ENCODE measurements at places on chromosomes 4 and X.

DNA sequence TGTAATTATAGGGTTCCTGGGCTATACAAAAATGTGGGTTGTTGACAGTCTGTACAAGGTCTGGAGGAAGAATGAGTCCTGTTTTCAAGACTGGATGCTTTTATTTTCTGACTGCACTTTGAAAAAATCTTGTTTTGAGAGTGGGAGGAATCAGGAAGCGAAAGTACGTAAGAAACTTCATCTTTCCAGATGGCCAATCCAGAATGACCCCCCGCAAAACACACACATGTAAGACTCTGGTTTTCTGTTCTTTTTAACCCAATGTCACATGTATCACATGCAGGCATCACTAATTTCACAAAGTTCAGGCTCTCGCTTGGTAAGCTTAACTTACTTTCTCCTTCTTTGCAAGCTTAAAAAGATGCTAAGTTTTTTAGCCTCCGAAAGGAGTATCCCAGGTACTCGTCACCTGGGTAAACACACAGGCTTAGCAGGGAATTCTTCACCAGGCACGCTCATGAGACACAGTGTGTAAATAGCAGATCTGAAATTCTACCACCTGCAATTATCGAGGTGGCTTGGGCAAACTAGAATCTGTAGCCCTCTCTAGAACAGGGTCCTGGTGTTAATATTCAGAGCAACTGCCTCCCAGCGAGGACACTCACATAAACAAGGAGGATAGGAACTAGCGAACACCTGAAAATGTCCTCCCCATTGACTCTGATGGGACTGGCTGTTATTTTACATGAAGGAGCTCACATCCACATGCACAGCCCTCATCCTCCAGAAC lies 90.7 kb downstream of the NSUN7 start:
- DNase-seq = no peak

- no peak for DNase-seq
Measured at GRCh38 chr4:41452484-41453225, 85.3 kb upstream of the LIMCH1 start.

GRCh38 chrX:148771440-148771839 lies 271.0 kb downstream of the AFF2 start:
- no peak for DNase-seq

DNA sequence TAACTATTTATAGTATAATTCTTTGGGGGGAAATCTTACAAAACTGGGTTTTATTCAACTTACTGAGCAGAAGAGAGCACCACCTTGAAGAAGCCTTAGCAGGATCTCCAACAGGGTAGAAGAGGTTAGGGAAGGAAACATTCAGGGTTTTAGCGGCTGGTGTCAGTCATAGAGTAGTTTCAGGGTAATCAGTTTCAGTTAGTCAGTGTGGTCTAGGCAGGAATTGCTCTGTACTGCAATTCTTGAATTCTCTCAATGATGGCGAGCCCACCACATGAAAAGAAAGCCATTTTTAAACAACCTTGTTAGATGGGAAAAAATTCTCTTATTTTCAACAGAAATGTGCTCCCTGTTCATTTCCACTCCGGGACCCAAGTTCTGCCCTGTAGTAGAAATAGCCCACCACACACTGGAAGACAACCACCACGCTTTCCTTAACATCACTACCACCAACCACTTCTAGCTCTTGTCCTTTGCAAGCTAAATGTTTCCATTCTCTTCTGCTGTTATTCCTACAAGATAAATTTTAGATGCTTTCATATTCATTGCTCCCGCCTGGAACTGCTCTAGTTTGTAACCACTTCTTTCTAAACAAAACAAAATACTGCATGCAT lies 25.9 kb downstream of the COL25A1 start:
- no peak for DNase-seq

DNA sequence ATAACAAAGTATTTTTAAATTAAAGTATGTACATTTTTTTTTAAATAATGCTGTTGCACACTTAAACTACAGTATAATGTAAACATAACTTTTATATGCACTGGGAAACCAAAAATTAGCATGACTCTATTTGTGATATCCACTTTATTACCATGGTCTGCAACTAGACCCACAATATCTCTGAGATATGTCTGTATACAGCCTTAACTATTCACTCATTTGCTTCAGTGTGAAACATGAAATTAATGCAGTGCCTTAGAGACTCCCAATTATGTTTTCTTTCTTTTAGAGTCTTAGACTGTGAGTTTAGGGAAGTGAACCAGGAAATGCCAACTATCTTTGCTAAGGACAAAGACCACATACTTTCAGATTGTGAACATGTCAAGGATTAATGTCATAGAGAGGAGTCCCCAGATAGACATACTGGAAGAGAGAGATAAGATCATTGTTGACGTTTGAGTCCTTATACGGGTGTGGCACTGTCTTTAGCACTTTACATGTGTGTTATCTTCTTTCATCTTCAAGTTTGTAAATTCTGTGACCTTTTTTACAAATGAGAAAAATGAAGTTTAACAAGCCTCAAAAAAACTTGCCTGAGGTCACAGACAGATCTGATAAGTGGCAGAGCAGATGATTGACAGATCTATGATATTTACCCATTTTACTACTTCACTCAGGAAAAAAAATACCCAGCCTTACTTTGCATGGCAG lies 23.2 kb downstream of the CXorf58 start:
- no peak for DNase-seq

DNA sequence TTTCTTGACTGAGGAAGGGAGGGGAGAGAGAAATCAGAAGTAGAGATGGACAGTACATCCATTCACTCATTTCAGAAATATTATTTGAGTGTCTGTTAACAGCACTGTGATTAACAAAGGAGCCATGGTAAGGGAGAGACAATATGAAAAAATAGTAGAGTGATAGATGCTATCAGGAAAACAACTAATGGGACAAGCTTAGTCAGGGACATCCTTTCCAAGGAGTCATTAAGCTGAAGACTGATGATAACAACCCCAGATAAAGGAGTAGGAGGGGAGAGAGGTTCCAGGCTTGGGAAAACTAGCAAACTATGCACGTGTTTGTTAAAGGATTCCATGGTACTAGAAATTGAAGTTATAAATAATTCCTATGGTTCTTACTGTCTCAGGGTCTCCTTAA lies 122.2 kb downstream of the CBR4 start:
- no peak for DNase-seq

GRCh38 chrX:151621422-151621821 lies 57.9 kb downstream of the PASD1 start:
- DNase-seq = no peak

- no peak for DNase-seq
Measured at GRCh38 chr4:143148521-143148920, 36.2 kb upstream of the USP38 start.

DNA sequence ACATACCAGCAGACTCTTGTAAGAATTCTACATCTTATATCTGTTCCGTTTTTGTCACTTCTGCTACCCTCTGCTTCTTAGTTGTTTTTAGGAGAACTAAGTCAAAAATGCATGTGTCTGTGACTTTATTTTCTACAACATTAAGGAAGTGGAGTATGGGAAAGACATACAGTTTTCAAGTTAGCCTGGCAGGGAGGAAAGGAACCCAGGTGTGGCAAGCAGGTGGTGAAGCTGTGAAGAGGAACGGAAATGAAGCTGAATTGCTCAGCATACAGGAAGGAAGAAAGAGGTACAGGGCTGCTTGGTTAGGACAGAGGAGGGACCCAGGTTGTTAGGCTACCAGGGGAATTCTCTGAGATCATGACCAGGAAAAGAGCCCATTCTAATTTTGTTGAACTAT lies 9.4 kb downstream of the GPRIN3 start:
- no peak for DNase-seq

GRCh38 chr4:42148425-42148824 lies 4.0 kb downstream of the BEND4 start:
- no peak for DNase-seq

- DNase-seq = no peak
Measured at GRCh38 chr4:145525291-145525740, 43.7 kb downstream of the SMAD1 start.

DNA sequence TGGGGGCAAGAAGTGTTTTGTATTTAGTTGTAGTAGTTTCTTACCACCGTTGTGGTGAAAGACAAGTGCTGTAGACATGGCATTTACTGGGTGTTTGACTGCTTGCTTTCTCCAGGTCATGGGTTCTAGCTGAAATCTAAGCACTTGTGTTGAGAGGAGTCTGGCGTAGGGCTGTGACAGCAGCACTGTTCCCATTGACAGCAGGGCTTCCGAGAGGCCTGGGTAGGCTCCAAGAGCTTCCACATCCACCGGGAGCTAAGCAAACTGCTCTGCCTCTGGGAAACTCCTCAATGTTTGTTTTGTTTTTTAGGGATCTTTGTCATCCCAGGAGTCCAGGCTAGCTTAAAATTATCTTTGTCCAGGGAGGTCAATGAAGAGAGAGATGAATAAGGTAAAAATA lies 44.3 kb downstream of the BMPR1B start:
- no peak for DNase-seq

- DNase-seq = no peak
Measured at GRCh38 chr4:2953496-2953895, 9.7 kb downstream of the NOP14 start.

DNA sequence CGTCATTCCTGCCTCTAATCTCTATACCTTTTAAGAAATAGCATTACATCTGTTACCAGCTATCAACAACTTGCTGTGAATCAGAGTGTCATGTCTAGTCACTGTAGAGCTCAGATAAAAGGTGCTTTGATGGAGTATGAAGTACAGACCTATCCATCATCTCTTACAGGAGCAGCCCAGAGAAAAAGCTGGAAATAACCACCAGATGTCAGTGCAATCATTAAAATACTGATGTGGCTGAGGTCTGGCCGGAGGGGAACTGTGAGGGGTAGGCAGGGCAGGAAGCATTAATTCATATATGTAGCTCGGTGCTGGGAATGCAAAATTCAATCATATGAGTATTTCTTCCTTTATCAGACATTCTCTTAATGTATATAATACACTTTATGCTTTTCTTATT lies 100.6 kb downstream of the AKAP4 start:
- DNase-seq = no peak

DNA sequence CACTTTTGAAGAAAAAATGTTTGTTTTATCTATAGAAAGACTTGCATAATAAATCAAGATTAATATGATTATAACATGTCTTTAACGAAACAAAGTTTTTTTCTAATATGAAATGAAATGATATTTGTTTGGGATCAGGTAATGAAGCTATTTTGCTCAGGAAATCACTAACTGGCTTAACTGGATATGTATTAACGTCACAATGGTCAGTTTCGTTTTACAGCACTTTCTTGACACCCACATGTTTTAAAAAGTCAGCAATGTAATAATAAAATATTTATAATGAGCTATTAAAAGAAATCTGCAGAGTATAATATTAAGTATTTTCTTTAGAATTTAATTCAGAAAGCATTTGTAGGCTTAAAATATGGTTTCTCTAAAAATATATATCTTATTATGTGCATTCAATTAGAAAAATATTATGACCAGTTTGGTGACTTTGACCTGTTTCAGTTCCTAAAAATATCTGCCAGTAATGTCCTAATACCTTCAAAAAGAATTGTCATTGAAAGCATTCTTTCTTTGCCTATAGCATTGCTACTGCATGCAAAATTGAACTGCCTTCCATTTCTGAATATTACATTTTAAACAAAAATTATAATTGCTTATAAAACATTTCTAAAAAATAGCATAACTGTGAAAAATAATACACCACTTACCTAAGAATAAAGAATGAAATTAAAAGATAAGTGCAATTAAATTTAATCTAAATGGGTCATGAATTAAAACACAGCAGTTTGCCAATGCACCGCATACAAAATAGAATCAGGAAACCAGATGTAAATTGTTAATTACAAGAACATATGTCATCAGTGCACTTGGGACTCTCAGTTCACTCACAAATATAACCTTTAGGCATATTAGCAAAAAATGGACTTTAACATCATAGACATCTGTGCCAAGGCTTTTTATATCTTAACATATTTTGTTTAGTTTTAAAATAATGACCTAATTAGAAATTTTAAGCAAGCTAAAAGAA lies 31.6 kb downstream of the TIGD2 start:
- DNase-seq = no peak

GRCh38 chr4:88177983-88178625 lies 19.7 kb upstream of the ABCG2 start:
- DNase-seq = no peak

DNA sequence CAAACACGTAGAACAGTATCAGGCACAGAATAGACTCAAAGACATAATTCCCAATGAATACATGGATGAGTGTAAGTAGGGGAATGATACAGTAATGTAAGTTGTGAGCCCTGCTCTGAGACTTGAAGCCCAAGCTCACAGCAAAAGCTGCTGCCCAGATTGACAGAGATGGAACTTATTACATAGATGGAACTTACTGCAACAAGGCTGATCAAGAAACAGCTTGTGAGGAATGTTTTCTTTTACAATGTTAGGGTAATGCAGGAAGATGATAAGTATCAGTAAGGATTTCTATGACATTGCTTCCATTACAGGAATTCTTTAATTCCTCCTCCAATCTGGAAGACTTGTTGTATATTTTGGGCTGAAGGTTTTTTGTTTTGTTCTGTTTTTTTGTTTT lies 278.4 kb downstream of the IL15 start:
- no peak for DNase-seq

- DNase-seq = no peak
Measured at GRCh38 chr4:76194325-76194724, 19.3 kb downstream of the SCARB2 start.

GRCh38 chrX:140141444-140142029 lies 176.2 kb upstream of the CXorf66 start:
- no peak for DNase-seq

DNA sequence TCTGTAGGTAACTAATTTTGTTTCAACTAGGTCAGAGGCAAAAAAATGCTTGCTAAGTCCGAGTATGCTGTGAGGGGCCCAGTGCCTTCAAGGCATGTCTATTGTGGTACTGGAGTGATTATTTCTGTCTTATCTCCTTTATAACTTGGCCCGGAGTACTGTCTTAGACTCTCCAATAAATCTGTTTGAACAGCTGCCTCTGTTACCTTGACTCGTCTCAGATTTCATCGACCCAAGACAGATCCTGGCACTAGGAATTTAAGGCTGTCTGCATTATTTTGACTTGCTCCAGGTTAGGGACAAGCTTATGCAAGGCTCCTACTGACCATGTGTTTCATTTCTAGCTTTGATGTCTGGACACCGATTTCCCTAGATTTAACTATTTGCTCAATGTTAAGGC lies 41.1 kb upstream of the NKAP start:
- no peak for DNase-seq

DNA sequence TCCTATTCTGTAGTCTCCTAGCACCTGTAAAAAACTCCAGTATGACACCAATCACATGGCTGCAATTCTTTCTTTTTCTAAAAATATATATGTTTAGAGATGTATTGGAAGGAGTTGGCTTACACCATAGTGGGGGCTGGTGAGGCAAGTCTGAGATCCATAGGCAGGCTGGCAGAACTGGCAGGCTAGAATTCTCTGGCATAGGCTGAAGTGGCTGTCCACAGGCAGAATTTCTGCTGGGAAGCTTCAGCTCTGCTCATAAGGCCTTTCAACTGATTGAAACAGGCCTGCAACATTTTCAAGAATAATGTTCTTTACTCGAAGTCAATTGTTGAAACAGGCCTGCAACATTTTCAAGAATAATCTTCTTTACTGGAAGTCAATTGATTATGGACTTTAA lies 37.0 kb downstream of the FGF2 start:
- DNase-seq = no peak

- DNase-seq = no peak
Measured at GRCh38 chrX:154986826-154987575, 35.5 kb downstream of the F8 start.
